Stimulated activated CD8-positive, alpha-beta memory T cell treated with anti-CD3 and anti-CD28 coated beads, Interleukin-4, amount 100 ng/mL, for 1 hour (primary cell): ENCODE measurements at places on chromosomes 13 and 19.

DNA sequence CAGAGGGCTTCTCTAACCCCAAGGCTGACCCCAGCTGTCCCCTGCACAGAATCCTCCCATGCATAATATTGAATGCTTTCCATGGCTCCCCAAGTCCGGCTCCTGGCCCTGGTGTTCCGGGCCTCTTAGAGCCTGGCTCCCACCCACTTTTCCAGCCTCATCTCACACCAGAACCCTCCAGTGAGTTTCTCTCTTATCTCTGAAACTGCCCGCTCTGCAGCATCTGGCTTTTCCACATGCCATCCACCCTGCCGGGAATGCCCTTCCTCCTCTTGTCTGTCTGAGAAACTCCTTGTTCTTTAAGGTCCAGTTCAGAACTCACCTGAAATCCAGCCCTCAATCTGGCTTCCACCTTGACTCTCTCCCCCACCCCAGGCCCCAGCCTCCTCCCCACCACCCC, 6.8 kb downstream of the SYNGR4 start:
- DNase-seq = no peak

DNA sequence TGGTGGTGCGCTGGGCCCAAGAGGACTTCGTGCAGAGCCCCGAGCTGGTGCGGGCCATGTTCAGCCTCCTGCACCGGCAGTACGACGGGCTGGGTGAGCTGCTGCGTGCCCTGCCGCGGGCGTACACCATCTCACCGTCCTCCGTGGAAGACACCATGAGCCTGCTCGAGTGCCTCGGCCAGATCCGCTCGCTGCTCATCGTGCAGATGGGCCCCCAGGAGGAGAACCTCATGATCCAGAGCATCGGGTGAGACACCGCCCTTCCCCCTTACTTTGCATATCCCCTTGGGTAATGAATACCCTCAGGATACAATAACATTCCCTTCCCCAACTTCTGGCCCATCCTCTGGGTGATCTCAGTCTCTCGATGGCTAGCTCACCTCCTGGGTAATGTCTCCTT, 60.9 kb downstream of the RYR1 start:
- DNase-seq = no peak

- DNase-seq = no peak
Measured at GRCh38 chr19:17323300-17323963, 11.2 kb downstream of the ANO8 start.

- DNase-seq = no peak
Measured at GRCh38 chr19:1237754-1238368, at the start of gene CBARP. CBARP (minus strand) TSS chr19:1238005; CDS start chr19:1236100, 1,905 bp downstream.
